ENCODE measurements at places on chromosomes 4 and X. TPM values are rescaled to one million over a fixed set of nuclear protein-coding genes. Genes with fewer than 3 reads are reported as not detected.

The H2BW1 gene
- total RNA-seq = not detected

DNA sequence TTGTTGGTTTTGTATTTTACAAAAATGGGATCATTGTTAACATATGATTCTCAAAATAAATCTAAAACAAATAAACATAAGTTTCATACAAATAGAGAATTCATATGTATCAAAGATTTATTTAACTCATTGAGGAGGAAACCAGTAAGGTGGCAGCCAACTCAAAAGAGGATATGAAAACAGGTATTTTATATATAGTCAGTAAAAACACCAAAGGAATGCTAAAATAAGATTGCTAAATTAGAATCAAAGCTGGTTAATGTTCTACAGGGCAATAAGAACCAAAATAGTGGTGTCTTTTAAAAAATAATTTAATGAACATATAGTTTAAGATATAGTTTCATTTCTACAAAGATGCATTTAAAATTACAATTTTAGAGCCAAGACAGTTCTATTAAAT lies 23.1 kb downstream of the XKRX start:
- no peak for DNase-seq

DNA sequence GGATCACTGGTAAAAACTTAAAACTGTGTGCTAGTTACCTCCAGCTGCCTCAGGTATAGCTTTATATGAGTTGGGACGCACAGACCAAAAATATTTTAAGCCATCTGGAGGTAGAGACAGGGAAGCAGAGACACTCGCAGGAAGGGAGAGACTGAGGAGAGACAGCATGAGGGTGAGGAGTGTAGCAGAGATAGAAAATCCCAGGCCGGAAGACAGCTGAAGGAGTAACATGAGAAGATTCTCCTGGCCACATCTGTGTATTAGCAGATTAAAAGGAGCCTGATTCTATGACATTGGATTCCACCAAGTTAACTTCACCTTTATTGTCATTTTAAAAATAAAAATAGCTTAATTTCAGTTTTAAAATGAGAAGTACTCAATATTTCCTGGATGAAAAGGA lies 84.3 kb downstream of the PDLIM5 start:
- no peak for DNase-seq

DNA sequence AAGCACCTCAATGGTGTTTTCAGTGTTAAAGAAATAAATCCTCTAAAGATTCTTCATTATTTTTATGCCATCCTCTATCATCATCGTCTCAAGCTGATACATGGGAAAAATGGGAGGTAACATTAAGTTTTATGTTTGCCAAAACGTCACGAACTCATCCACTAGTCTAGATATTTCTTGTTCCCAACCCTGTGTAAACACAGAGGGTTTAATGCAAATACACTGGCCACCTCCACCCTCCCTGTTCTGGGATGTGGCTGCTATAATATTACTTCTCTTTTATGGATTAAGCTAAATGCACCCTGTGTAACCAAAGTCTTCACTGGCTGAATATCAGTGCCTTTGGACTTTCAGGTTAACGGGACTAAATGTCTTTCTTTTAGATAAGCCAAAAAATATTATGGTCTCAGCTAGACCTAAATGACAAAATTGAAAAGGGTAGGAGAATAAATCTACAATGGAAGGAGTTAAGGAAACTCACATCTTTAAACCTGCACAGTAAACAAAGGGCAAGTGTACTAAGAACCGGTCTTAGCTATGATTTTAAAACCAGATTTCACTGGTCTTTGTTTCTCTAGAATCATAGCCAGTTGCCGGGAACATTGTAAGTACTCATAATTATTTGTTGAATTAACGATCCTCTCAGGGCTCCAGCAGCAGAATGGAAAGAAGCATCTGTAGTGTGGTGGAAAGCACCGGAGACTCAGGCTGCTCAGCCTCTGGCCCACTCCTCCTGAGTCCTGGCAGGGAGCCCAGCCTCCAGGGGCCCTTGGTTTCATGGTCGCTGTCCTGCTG lies 103.5 kb upstream of the NOCT start:
- no peak for DNase-seq

GRCh38 chrX:13906093-13906492 lies 89.2 kb upstream of the GPM6B start:
- DNase-seq = no peak

DNA sequence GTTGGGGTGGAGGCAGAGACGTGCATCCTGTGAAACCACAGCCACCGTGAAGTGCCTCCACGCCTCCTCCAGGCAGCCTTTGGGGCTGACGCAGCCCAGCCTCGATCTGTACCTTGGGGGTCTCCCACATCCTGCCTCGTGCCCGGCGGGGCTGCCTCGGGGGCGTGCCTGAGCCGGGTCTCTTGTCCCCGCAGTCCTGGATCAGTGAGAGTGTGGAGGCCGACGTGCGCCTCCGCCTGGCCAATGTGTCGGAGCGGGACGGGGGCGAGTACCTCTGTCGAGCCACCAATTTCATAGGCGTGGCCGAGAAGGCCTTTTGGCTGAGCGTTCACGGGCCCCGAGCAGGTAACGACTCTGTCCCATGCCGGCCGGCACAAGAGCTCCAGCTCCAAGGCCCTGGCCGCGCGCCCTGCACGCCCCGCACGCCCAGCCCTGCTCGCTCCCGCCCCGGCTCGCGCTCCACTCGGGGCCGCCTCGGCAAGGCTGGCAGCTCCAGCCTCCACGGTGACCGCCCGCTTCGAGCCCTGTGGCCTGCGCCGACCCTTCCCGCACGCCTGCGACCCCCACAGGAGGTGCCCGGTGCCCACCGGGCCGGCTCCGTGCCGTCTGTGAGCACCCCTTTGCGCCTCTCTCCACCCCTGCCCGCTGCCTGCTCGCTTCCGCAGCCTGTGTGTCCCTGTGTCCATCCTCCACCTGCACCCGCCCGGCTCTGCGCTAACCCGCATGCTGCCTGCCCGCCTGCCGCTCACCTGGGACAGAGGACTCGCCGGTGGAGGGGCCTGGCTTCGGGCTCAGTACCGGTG lies 9.8 kb downstream of the FGFR3 start:
- no peak for DNase-seq

DNA sequence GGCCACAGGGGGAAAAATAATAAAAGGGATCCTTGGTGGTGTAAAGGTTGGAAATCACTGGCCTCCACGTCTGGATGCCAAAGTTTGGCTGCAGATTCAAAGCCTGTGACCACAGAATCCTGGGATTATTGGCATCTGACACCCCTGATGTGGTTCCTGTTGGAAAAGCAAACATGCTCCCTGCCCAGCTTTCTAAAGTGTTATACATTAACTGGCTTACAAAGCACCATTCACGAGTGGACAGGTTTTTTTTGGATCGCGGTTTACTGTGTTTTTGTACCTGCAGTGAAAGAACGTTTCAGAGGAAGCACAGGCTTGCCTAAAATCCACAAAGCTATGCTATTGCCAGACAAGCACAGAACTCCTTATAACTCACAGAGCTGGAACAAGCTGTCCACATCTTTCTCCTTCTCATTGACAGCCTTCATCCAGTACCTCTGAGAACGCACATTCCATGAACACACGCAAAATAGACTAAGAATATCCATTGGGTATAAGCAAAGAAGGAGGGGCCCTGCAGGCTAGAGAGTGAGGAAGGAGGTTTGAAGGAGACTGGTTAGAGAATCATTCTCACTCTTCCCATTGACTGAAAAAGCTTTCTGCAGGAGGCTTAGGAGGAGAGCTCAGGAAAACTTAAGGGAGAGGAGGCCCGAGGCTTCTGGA lies 14.5 kb upstream of the CAPN6 start:
- no peak for DNase-seq

The GAB3 gene
- 4.7 TPM for total RNA-seq

GRCh38 chrX:25083661-25084060 lies 67.9 kb upstream of the ARX start:
- DNase-seq = no peak

The NXF3 gene
- 1.9 TPM for total RNA-seq

GRCh38 chrX:142828129-142828528 lies 197.6 kb upstream of the SPANXN4 start:
- no peak for DNase-seq

- peak; percentile 63 for DNase-seq
Observed at GRCh38 chrX:49922291-49923241, at the start of gene CLCN5. Gene CLCN5 (plus strand): TSS chrX:49922596. CDS start chrX:49925299, 2,703 bp downstream.

GRCh38 chr4:96097040-96097607 lies 257.2 kb downstream of the PDHA2 start:
- no peak for DNase-seq

GRCh38 chrX:112545051-112545450 lies 134.7 kb downstream of the LHFPL1 start:
- DNase-seq = no peak

- DNase-seq = no peak
Observed at GRCh38 chrX:38896724-38897298, 95.6 kb downstream of the MID1IP1 start.

The SPARCL1 gene
- 438 TPM for total RNA-seq

- no peak for DNase-seq
Observed at GRCh38 chrX:141221611-141222010, 20.7 kb downstream of the SPANXC start.

The PDLIM5 gene
- total RNA-seq = 148 TPM

DNA sequence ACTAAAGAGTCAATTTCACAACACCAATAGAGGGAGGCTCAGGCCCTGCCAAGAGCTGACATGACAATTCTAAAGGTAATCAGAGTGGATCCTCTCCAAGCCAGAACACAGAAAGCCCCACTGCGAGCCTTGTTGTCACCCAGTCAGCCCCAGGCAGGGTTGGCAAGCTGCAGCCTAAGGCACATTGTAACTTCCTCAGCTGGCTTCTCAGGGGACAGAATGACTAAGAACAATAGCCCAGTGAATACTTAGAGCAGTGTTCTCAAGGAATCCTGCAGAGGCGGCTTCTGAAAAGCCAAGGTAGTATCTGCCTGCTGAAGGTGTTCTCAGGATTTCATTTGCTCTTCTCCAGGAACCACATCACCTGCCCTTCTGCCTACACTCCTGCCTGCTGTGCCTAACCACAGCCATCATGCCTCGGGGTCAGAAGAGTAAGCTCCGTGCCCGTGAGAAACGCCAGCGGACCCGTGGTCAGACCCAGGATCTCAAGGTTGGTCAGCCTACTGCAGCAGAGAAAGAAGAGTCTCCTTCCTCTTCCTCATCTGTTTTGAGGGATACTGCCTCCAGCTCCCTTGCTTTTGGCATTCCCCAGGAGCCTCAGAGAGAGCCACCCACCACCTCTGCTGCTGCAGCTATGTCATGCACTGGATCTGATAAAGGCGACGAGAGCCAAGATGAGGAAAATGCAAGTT lies at the start of gene MAGEB4:
Gene MAGEB4, plus strand, starts transcription at position 277 of the 692 bp plus-strand sequence. Its CDS starts 136 bp downstream, at position 413.
- DNase-seq = no peak

The GABRA4 gene
- total RNA-seq = not detected

The S100P gene
- total RNA-seq = not detected

DNA sequence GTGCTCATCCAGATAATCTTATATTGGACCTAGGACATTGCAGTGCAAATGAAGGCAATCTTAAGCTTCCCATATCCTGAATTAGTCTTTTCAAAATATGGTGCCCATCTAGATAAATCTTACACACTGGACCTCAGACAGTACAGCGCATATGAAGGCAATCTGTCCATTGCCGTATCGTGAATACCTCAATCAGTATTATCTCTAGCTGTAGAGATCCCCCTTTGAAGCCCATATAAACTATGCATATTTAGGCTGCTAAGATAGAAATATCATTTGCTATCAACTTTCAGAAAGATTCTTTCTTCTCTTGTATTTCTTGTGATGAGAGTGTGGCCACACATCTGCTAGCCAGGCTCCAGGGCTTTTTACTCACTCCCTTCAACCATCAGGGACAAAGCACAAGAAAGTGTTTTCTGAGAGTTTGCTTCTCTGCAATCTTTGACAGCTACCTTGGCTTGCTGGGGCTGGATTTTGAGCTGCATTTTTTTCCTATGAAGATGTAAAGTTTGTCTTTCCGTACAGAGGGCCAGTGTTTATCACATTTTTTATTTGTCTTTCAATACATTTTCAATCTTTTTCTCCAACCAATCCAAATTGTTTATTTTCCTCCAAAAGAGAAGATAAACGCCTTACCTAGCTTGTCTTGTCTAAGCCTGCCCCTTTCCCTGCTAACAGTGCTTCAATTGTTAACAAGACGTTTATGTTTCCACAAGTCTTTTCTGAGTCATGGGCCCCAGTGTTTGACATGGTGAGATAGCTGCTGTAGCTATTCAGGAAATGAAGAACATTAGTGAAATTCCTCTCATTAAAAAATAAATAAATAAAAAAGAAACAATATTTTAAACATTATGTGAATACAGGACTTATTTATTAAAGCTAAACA lies 57.6 kb upstream of the FAT1 start:
- DNase-seq = no peak

DNA sequence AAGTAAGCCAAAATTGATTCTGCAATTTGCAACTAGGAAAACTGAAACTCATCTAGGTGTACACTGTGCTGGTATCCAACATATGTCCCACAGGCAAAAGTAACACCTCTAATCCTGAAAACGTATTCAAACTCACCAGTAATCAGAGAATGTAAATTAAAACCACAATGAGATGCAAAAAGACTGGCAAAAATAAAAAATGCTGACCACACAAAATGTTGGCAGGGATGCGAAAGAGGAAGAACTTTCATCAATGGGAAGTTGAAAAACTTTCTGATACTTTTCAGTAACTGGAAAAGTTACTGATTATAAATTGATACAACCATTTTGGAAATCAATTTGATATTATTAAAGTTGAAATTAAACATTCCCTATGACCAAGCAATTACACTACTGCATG lies 20.1 kb upstream of the CORIN start:
- DNase-seq = no peak

DNA sequence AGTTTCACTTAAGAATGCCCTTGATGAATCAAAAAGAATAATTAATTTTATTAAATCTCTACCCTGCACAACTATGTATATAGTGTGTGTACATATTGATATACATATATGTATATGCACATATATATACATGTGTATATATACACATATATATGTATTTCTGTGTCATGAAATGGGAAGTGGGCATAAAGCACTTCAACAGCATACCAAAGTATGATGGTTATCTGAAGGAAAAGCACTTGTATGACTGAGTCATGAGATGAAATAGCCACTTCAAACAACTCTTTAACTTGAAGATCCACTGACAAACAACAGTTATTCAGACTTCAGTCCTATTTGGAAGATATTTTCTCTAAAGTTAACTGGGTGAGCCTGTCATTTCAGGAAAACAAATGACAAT lies 16.3 kb downstream of the RNF128 start:
- no peak for DNase-seq

GRCh38 chrX:153648358-153649177 lies 1.6 kb downstream of the DUSP9 start:
- no peak for DNase-seq

DNA sequence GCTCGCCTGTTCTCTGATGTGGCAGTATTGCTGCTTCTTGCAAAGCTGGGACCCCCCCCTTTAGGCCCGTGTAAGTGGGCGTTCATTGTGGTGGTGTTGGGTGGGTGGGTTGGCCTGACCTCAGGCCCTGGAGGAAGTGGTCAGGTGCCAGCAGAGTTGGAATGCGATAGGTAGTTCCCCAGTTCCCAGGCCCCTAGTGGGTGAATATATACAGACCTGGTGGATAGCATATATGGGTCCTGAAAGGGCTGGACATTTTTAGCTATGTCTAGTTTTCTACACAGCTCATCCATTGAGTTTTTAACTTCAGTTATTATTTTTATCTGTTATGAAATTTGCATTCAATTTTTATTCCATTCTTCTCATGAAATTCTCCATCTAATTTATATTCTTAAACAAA lies 35.8 kb upstream of the UCP1 start:
- no peak for DNase-seq

GRCh38 chrX:13265549-13266132 lies 54.2 kb downstream of the ATXN3L start:
- no peak for DNase-seq

The CLNK gene
- not detected for total RNA-seq

The XAGE1A gene
- total RNA-seq = not detected

GRCh38 chr4:121255986-121256750 lies 92.0 kb upstream of the TNIP3 start:
- no peak for DNase-seq

The MXRA5 gene
- 5.8 TPM for total RNA-seq

The PNMA6A gene
- total RNA-seq = 2.3 TPM

The POU4F2 gene
- not detected for total RNA-seq

Measured in omental fat pad (tissue), 4 donors.